ENCODE measurements at places on chromosomes 2 and 18.

- DNase-seq: no peak
- H3K36me3 ChIP-seq: peaks cover 1% of the 10 kb centered on the region
- H3K4me3 ChIP-seq: no peak overlapping the region
- H3K4me1 ChIP-seq: peaks cover 17% of the 10 kb centered on the region
- H3K27ac ChIP-seq: no peak overlapping the region
Observed at GRCh38 chr2:177161741-177162460, 50.7 kb upstream of the HNRNPA3 start.

DNA sequence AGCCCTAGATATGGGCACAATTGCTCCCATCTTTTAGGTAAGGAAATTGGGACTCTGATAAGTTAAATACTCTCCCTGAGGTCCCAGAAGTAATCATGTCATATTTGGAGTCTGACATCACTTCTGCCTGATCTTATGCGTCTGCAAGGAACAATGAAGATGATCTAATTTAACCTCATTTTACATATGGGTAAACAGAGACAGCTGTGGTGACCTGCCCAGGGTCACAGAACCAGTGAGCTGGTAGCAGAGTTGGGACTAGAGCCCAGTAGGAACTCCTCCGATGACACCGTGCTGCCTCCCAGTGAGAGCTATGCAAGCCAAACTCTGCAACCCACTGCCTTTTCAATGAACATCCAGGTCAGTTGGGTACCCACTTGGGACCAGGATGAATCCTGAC, 17.8 kb downstream of the CTAGE1 start:
- no peak overlapping the region for H3K4me3 ChIP-seq
- DNase-seq: no peak
- H3K36me3 ChIP-seq: no peaks in the 10 kb centered on the region
- H3K4me1 ChIP-seq: peaks cover 7% of the 10 kb centered on the region

DNA sequence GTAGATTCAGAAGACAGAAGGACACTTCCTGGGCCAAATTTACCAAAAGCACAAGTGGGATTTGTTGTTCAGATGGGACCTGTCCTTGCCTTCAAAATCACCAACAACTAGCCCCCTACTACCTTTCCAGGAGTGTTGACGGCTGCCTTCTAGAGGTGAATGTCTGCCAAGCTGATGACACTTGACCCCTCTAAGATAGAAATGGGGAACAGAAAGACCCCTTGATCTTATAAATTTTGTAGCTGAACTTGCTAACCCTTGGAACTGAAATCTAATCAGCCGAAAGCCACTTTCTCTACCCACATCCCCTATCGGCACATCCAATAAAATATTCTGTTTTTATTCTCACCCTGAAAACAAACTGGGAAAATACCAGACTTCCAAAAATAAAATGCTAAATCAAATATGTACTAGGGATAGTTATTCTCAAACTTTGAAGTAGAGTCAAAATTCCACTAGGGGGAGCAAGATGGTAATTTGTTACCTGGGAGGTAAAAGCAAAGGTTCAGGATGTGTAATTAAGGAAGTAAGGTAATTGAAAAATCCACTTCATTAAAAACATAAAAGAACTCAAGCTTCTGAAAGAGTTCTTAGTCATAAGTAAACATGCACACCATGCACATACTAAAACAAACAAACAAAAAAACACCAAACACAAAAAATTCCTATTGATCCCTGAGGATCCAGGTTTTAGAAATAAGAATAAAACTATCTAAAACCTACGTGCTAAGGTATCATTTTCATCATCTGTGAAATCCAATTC, 119.2 kb downstream of the ANKRD44 start:
- peak overlapping the region; percentile 83 for H3K27ac ChIP-seq
- DNase-seq: no peak
- peaks cover 12% of the 10 kb centered on the region for H3K36me3 ChIP-seq
- H3K4me3 ChIP-seq: peak overlapping the region; percentile 52
- H3K4me1 ChIP-seq: peaks cover 75% of the 10 kb centered on the region

GRCh38 chr2:50335852-50336251, 696.1 kb downstream of the NRXN1 start:
- H3K4me1 ChIP-seq: no peaks in the 10 kb centered on the region
- no peaks in the 10 kb centered on the region for H3K27me3 ChIP-seq
- DNase-seq: no peak
- no peak overlapping the region for H3K4me3 ChIP-seq
- no peak overlapping the region for H3K27ac ChIP-seq

Measured in central memory CD8-positive, alpha-beta T cell (primary cell).